GM23338 (cell line): ENCODE measurements at places on chromosomes 7 and 10.

DNA sequence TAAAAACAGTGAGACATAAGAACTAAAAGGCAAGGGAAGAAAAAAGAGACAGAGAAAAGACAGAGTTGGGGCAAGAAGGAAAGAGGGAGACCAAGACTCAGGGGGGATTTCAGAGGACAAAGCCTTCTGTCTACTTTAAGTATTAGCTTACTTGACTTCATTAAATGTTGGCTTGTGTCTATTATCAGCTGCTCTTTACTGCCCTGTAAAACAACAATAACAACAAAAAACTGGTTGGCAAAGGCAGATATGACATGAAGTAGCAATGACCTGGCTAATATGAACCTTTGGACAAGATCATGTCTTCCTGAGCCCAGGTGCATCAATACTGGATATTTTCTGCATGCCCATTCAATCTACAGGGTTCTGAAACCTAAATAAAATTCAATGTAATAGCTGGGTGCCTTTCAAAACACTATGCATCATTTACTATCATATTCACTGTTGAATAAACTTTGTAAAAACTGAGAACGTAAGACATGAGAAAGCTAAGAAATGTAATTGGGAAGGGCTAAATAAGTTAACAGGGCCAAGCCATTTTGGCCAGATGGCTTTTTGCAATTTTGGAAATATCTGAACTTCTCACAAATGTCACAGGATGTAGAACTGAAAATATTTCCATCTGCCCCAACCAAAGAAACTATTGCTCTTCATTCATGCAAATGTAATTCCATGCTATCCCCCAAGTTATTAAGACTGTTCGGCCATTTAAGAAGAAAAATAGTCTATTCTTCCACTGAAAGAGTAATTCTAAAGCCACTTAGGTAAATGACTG lies 49.4 kb downstream of the LRRN3 start:
- DNase-seq: no peak

DNA sequence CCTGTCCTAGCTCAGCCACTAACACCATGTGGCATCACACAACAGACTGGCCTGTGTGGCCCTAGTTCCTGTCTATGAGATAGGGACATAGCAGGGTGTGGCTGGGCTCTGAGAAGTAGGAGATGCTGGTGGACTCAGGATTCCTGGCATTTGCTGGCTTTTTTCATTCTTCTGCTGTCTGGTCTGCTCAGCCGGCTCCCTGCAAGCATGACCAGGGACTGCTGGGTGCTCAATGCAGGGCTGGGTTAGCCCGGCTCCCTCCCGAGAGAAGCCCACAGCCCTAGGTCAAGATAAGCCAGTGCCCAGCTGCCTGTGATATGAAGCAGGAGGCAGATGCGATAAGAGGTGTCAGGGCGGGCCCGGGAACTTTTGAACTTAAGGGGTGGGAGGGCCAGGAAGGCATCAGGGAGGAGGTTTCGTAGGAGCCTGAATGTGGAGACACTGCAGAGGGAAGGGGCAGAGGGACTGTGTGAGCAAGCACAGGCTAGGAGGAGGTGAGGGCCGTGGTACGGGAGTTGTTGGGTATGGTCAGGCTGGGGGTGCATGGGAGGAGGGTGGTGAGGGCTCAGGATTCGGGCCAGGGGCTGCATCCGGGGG lies 3.5 kb downstream of the AQP1 start:
- no peak for DNase-seq

DNA sequence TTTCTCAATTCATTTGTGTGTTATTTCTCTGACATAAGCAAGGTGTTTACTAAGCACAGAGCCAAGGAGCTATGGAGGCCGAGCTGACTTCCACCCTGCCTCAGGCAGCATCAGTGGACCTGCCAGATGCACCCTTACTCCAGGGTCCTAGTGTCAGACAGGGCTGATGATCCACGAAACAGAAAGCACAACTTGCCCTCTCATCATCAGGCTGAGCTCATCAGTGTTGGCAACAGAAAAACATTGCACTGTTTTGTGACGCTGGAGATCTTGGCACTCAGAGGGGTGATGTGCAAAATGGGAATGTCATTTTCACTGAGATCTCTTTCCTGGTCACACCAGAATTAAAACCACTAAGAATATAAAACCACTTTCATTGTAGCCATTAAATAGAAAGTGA lies 201.8 kb downstream of the GLI3 start:
- DNase-seq: no peak

DNA sequence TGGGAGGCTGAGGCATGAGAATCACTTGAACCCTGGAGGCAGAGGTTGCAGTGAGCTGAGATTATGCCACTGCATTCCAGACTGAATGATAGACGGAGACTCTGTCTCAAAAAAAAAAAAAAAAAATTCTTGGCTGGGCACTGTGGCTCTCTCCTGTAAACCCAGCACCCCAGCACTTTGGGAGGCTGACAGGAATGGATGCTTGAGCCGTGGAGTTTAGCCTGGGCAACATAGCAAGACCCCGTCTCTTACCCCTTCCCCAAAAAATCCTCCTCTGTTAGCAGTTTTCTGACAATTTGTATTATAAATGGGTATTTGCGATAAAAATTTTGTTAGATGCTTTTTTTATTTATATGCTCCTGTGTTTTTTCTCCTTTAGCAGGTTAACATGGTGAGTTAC lies 11.0 kb downstream of the SAMD8 start:
- no peak for DNase-seq

DNA sequence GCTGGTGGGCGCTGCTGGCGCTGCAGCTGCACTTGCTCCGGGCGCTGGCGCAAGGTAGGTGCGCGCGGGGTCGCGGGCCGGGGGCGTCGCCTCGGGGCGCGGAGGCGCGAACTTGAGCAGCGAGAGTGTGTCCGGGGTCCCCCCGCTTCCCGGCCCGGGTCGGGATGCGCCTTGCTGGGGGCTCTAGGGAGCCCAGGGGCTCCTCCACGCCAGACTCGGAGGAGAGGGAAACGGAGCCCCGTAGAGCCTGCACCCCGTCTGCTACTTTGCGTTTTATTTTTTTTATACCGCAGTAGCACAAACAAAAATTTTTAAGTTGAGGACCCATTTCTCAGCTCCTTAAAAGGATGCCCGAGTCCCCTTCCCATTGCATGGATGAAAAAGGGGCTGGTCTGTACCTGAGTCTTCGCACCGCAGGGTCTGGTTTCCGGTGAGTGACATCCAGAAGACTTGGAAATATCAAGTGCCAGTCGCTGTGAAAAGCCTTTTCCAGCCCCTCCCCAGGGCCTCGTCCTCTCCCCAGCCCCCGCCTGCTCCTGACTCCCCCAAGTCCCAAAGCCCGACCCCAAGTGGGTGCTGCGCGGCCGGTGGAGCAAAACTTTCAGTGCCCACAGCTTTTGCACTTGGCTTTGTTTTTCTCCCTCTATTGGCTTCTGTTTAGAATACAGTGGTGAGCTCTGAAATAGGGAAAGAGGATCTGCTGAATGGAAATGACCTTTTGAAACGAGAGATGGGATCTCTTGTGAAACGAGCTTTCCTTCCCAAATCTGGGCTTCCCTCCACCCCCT lies 973 bp downstream of the SDK1 start:
- peak; percentile 71 for DNase-seq

DNA sequence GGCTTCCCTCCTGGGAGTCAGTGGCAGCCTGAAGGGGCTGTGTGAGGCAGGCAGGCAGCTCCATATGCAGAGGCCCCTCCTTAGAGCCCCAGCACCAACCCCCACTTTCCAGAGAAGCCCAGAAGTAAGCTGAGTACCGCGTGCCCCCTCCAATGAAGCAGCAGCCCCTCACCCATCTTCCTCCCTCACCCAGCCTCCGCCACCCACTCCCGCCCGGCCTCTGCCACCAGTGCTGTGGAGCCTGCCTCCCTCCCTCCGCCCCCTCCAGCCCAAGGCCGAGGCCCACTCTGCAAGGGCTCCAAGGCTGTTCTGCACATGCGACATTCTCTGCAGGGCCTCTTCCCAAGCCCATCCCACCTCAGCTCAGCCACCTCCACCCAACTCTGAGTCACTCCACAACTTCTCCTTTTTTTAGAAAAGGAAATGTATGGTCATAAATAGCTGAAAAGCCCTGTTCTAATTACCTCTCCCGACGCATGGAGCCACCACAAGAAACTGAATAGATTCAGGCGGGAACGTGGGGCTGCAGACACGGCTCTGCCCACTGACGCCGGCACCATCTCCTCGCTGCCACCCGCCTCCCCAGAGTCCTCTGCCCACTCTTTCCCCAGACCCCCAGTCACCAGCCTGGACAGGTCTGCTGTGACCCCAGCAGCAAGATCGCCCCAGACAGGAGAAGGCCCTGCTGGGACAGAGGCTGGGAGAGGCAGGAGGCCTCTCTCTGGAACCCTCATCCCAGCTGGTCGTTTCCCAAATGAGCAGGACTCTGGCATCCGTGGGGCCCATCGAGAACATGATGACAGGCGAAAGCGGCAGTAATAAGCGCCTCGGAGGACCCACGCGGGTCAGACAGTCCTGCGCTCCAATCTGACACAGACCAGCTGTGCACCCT lies 213.9 kb downstream of the MAD1L1 start:
- DNase-seq: no peak

GRCh38 chr10:14433147-14433546 lies 102.4 kb upstream of the FRMD4A start:
- no peak for DNase-seq

DNA sequence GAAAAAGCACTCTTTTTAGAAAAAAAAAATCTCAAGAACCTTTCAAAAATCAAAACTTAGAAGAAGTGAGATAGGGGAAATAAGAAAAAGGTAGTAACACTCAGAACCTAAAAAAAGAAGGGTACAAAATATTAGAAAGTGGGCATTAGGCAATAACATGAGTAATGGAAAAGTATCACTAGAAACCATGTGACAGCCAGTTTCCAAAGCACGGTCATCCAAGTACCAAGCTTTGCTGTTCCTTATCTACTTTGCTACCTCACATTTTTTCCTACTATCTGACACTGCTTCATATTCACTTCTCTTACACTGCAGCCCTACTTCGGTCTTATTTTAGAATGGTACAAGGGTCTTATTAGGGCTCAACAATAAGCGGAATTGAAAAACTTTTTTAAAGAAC lies 30.3 kb downstream of the IMMP2L start:
- DNase-seq: no peak

DNA sequence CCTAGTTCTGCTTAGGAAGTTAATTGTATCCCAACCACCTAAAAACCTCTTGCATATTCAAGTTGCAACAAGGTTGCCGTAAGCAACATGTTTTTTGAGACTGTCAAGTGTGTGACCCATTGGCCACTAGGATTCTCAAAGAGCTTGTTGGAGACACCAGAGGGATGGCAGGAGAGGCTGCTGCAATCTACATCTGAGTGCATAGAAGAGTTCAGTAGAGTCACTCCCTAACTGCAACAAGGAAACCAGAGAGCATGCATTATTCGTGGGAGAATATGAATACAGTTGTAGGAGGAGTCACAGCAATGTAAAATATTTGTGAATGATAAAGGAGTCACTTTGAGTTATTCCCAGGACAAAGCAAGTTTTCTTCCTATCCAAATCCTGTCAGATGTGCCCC lies 538.6 kb downstream of the TNS3 start:
- DNase-seq: peak; percentile 12

DNA sequence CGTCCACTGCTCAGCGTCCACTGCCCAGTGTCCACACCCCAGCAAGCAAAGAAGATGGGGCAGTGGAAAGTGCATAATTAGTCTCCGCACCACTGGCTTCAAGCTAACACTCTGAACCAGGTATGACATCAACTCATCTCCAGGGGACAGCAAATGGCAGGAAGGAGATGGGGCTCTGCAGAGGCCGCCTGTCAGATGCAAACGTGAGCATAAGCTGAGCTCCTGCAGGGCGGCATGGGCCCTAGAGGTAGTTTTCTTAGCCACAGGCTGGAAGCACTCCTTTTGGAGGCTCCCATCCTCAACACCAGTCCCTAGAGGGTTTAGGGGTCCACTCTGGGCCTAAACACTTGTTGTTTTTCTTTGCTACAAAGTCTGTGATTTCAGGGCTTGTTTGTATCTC lies 335.8 kb upstream of the MKI67 start:
- DNase-seq: no peak

- DNase-seq: no peak
Measured at GRCh38 chr7:64308016-64308270, 5.8 kb upstream of the ZNF736 start.

DNA sequence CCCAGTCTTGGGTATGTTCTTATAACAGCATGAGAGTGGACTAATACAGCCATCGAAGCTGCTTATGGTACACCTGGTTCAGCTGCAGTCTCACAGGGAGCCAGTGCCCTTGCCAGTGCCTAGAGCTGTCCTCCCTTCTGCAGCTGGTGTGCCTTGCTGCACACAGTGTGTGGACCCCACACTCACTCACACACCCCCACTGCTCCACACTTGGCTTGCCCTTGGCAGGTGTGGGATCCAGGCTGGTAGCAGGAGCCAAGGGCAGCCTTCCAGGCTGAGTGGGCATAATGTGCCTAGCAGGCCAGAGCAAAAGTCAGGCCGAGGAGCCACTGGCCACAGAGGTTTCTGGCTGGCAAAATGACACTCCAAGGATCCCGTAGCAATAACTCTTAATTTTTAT lies 217.3 kb downstream of the GPR158 start:
- no peak for DNase-seq

GRCh38 chr7:30465811-30466180 lies 12.8 kb downstream of the NOD1 start:
- no peak for DNase-seq

DNA sequence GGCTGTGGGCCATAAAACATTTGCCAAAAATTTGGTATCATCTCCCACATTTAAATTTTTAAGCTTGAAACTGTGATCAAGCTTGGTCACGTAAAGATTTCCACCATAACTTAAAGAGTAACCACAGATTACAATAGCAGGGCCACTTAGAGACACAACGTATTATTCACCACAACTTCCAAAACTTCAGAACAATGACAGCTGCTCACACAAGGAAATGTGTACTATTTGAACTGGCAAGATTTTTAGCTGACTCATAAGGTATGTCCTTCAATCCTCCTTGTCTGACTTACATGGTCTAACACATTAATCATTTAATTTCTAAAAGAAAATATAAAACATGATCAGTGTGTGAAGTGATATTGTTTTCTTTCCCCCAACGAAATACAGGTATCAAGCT lies 234.5 kb downstream of the PARD3 start:
- no peak for DNase-seq

- DNase-seq: no peak
Measured at GRCh38 chr7:132618956-132619305, 42.7 kb upstream of the PLXNA4 start.

- no peak for DNase-seq
Measured at GRCh38 chr7:2146676-2147472, 85.9 kb downstream of the MAD1L1 start.

GRCh38 chr10:59970396-59971368 lies 64.3 kb upstream of the CCDC6 start:
- peak; percentile 71 for DNase-seq

DNA sequence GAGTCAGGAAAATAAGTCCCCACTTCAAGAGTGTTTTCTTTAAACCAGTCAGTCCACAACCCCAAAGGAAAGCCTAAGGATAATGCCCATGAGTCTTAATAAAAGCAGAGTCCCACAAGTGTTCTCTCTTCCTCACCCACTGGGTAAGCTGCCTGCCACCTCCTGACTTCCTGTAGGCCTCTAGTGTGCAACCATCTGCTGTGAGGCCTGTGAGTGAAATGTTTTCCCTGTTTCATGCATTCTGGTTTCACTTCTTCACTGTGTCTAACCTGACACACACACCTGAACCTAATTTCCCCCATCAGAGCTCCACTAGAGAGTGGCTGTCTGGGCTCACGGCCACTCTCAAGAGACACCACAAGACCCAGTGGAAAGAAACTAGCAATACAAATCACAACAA lies 38.9 kb upstream of the GDF10 start:
- no peak for DNase-seq
